ENCODE measurements at places on chromosomes 3 and 15.

DNA sequence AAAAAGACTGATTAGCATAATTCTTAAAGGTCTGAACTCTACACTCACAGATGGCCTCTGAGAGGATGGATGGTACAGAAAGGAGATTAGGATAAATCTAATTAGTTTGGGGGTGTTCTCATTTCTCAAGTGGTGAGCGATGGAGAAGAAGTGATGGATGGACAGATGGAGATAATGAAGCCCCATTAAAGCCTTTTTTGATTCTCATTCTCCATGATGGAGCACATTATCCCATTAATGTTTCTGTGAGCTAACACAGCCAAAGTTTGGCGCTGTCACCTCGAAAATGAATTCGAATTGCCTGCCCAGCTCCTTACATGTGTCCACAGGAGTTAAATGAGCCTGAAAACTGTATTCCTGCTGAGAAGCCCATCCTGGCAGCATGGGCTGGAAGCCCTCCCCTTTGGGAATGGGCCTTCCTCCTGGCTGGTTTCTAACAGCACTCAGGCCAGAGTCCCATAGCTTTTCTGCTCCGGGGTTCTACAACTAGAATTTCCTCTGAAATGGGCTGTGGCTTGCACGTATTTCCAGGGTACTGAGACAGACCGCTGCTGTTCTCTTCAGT lies 726.0 kb upstream of the CFAP20DC start:
- DNase-seq, result no peak

DNA sequence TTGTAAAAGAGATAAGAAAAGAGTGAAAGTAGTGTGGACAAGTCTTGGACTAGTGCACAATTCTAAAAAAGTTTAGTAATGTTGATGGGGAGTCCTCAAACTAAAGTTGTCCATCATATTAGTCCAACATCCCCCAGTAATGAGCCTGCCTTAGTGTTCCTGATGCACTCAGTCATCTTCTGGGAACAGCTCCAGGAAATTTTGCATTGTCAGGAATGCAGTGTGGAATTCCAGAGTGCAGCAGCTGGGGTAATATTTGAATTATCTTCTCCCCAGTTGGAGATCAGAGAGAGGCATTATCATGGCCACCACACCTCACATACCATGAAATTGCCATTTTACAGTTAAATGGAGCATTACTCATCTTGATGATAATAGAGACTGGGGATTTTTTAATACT lies 528.8 kb upstream of the NAALADL2 start:
- DNase-seq, result peak; percentile 16

DNA sequence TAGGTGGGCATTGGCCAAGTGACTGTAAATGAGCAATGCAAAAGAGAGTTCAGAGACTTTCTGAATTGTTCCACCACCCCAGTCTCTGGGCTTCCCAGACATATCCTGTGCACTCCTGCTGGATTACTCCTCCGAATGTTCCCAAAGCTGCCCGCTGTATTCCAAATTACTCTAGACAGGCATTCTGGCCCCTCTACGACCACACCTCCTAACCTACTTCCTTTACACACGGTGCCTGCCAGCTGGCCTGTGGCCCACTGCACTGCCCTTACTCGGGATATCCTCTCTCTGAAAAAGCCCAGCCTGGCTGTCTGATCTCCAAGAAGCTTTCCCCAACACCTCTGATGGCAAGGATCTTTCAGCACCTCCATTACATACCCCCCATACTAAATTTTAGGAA lies 66.6 kb downstream of the DUT start:
- DNase-seq, result no peak

DNA sequence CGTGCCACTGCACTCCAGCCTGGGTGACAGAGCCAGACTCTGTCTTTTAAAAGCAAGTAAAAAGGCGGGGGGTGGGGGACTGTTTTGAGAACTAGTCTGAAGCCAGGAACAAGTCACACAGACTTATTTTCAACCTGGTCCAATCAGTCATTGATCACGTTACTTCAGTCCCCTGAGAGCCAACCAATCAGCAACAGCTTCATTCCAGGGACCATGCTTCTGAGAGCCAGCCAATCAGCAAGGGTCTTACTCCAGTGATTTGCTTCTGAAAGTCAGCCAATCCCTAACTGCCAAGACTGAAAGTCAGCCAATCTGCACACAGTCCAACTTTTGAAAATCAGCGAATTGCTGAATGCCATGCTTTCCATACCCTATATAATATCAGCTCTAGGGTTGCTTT lies 48.6 kb upstream of the C15orf39 start:
- DNase-seq, result no peak

DNA sequence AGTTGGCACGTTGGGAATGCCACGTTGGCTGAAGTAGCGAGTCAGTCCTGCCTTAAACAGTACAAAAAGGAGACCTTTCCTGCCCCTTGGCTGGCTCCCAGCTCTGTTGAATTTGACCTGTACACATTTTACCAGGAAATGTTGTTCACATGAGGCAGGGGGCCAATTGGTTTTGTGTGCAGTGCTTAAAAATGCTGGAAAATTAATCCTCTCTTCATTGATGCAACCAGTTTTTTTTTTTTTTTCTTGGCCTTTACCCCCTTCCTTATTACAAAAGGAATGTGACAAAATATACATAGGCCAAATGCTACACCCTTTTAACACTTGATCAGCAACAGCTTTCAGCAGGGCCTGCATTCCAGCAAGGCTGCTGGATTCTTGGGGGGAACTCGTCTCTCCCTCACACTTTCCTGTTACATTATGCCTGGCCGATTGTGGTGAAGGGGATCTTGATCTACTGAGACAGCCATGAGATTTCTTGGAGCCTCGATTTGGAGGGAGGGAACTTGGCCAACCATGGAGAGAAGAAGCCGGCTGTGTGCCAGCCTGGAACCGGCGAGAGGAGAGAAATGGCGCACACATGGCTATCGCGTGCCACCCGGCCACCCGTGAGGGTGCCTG lies 93.1 kb downstream of the DNASE1L3 start:
- DNase-seq, result no peak

DNA sequence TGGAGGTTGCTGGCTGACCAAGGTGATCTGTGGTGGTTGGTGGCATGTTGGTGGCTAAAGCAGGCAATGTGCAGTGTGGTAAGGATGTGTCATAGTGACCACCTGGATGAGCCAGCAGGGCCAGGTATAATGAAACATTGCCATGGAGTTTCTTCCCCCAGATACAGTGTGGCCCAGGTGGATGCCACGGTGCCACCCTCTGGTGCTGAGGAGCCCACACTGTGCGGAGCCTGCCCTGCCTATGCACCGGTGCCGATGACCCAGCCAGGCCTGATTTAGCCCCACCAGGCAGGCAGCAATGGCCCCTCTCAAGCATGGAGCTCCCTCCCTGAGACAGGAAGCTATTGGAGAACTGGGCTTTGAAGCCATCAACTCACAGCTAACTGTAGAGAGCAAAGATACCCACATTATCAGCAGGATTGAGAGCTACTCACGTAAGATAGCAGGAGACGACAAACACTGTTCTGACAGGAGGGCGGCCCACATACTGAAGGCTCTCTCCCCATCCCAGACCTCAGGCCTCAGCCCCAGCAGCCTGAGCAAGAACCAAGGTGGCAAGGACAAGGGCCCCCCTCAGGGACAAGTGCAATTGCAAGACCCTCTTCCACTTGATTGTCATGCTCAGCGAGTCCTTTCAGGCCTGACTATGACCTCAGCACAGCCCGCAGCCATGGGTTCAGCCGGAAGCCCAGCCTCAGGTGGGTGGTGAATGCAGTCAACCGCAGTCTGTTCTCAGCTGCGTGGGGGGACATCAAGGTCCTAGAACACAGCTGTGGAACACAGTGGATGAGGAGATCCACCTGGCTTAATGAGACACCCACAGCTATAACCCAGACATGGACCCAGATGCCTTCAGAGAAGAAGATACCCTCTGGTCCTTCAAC lies 82.8 kb upstream of the CDV3 start:
- no peak for DNase-seq

- no peak for DNase-seq
These were observed 313.4 kb downstream of the SQOR start for GRCh38 chr15:45948181-45948621.

Measured in H54 (cell line).